ENCODE measurements at places on chromosomes 2 and 18. TPM values are rescaled to one million over a fixed set of nuclear protein-coding genes. Genes with fewer than 3 reads are reported as not detected.
A peak's percentile ranks its signal among the peaks of the same experiment; 100 is the strongest.

EMILIN2 gene
- total RNA-seq: 25.6 TPM

HTR2B gene
- 2.9 TPM for total RNA-seq

COLEC12 gene
- total RNA-seq: 20.2 TPM

MC4R gene
- not detected for total RNA-seq

DSG1 gene
- total RNA-seq: 0.14 TPM

GRCh38 chr2:136116813-136117390 lies 1.0 kb downstream of the CXCR4 start:
- no peak for DNase-seq
- H3K27me3 ChIP-seq: no peaks in the 10 kb centered on the region
- H3K4me3 ChIP-seq: peak overlapping the region; percentile 24
- H3K27ac ChIP-seq: peak overlapping the region; percentile 28
- H3K36me3 ChIP-seq: no peaks in the 10 kb centered on the region
- H3K4me1 ChIP-seq: peaks cover 17% of the 10 kb centered on the region

DNA sequence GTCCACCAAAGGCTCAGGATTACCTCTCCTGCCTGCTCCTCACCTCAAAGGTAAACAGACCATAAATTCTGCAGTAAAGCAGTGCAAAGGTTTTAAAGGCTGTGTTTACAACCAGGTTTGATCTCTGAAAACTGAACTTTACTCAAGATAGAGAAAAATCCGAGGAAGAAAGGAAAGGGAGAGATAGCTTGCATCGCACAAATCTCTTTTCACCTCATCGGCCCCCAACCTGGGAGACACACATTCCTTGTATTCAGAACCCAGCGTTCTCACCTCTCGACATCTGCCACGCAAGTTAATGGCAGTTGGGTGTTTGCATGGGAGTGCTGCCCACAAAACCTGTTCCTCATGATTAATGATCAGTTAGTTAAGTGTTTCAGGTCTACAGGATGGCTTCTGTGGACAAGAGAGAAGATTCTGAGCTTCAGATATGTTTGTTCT lies 72.6 kb downstream of the GATA6 start:
- H3K36me3 ChIP-seq: no peaks in the 10 kb centered on the region
- DNase-seq: no peak
- H3K4me3 ChIP-seq: no peak overlapping the region
- no peaks in the 10 kb centered on the region for H3K27me3 ChIP-seq

DNA sequence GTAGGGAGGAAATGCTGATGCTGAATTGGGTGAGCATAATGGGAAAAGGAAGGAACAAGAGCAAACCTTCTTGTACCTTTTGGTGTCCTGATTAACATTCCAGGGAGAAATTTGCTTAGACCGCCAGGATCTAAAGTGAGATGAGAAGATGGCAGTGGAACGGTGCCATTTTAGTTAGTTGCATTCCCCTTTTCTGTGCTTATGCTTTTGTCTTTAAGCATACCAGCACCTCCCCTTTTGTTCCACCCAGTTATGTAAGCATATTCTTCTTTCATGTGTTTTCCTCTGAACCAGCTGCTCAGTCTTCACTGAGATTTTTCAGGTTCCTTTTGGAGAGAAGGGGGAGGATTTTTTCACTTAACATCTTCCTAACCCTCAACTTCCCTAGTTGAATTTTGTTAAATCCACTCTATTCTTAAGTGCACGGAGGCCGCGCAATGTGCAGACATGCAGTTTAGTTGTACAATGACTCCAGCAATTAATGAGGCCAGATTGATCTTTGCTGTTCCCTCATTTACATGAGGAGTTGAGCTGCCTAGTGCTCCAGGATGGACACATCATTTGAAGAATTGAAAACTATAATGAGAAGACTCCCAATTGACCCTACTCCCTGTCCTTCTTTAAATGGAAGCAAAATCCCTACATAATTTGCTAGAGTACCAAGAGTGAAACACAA lies 73.9 kb downstream of the MAP4K4 start:
- no peaks in the 10 kb centered on the region for H3K36me3 ChIP-seq
- no peaks in the 10 kb centered on the region for H3K4me1 ChIP-seq
- H3K4me3 ChIP-seq: no peak overlapping the region
- no peaks in the 10 kb centered on the region for H3K27me3 ChIP-seq
- DNase-seq: no peak

- no peak overlapping the region for H3K4me3 ChIP-seq
- no peaks in the 10 kb centered on the region for H3K4me1 ChIP-seq
- no peak overlapping the region for H3K27ac ChIP-seq
- H3K27me3 ChIP-seq: no peaks in the 10 kb centered on the region
- no peak for DNase-seq
- no peaks in the 10 kb centered on the region for H3K36me3 ChIP-seq
Measured at GRCh38 chr2:140994856-140995255, 1136.0 kb downstream of the LRP1B start.

DNA sequence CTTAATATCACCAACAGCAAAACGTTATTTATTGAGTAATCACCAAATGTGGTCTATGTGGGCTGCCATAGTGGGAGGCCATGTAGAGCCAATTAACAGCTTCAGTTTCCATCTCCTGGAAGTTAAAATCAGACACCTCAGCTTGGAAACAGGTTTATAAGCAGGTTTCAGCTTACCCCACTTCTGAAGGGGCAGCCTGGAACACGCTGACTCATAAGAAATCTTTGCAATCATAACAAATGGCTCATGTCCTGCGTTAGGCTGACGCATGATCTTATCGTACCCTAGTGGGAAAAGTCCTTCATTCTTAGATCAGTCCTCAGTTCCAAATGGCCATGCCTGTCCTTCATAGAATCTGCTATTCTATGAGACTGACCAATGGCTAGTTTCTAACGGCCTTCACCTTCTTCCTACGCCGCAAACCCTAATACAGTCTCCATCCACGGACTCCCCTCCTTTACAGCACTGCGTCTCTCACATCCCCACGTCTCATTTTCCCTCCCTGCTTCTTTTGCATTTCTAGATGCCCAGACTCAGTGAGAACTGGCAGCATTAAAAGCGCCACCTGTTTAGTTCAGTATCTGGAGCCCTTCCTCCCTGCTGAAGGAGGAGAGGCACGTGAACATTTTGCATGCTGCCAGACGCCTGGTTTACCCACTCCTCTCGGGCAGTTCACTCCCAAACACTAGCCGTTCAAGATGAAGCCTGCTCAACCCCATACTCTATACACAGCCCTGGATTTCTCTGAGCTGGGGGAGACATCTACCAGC lies 24.2 kb upstream of the BZW1 start:
- no peak overlapping the region for H3K4me3 ChIP-seq
- no peak for DNase-seq
- no peaks in the 10 kb centered on the region for H3K4me1 ChIP-seq
- H3K36me3 ChIP-seq: no peaks in the 10 kb centered on the region
- H3K27ac ChIP-seq: no peak overlapping the region

GRCh38 chr18:36441426-36442240 lies 144.1 kb downstream of the FHOD3 start:
- no peak overlapping the region for H3K4me3 ChIP-seq
- no peak overlapping the region for H3K27ac ChIP-seq
- H3K27me3 ChIP-seq: no peaks in the 10 kb centered on the region
- no peak for DNase-seq
- H3K36me3 ChIP-seq: no peaks in the 10 kb centered on the region

- DNase-seq: no peak
- H3K4me1 ChIP-seq: peaks cover 9% of the 10 kb centered on the region
- H3K27ac ChIP-seq: no peak overlapping the region
- no peaks in the 10 kb centered on the region for H3K36me3 ChIP-seq
- H3K4me3 ChIP-seq: no peak overlapping the region
Measured at GRCh38 chr18:13558790-13559189, 167.6 kb downstream of the FAM210A start.

- H3K4me1 ChIP-seq: no peaks in the 10 kb centered on the region
- no peak overlapping the region for H3K27ac ChIP-seq
- DNase-seq: no peak
- H3K4me3 ChIP-seq: no peak overlapping the region
- no peaks in the 10 kb centered on the region for H3K36me3 ChIP-seq
Measured at GRCh38 chr2:55934337-55934736, 10.8 kb upstream of the EFEMP1 start.

GRCh38 chr18:68925268-68925667 lies 127.4 kb downstream of the CCDC102B start:
- no peak overlapping the region for H3K27ac ChIP-seq
- H3K27me3 ChIP-seq: no peaks in the 10 kb centered on the region
- no peak overlapping the region for H3K4me3 ChIP-seq
- H3K36me3 ChIP-seq: no peaks in the 10 kb centered on the region
- H3K4me1 ChIP-seq: no peaks in the 10 kb centered on the region
- DNase-seq: no peak

GRCh38 chr2:156332284-156332533 lies 312 bp downstream of the NR4A2 start:
- H3K4me3 ChIP-seq: peak overlapping the region; percentile 87
- H3K27me3 ChIP-seq: no peaks in the 10 kb centered on the region
- H3K36me3 ChIP-seq: no peaks in the 10 kb centered on the region
- H3K27ac ChIP-seq: peak overlapping the region; percentile 98
- no peaks in the 10 kb centered on the region for H3K4me1 ChIP-seq
- DNase-seq: no peak

DNA sequence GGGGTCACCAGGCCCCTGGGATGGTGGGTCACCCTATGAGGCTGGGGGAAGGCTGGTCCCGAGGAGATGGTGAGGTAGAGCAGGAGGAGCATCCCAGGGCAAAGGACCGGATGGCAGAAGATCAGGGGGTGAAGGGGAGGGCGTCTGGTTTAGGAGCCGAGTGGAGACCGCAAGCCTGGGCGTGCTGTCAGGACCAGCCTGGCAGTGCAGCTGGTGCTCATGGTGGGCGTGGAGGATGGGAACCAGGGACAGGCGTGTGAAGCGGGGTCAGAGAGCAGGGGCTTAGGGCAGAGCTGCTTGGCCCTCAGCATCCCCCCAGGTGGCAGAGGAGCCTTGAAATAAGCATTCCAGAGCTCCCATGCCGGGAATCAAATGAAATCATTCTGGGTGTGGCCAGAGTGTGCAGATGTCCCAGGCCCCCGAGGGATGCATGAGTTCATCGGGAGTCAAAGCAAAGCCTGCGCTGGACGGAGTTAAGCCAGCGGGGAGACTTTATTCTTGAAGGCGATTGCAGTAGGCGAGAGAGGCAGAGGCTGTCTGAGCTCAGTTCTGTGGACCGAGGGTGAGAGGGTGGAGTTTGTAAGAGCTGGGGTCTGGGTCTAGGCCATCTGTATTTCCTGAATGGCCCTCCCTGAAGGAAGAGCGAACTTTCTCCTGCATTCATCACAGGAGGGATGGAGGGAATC lies 33.1 kb upstream of the MBP start:
- H3K36me3 ChIP-seq: no peaks in the 10 kb centered on the region
- no peak overlapping the region for H3K27ac ChIP-seq
- DNase-seq: peak; percentile 58

DNA sequence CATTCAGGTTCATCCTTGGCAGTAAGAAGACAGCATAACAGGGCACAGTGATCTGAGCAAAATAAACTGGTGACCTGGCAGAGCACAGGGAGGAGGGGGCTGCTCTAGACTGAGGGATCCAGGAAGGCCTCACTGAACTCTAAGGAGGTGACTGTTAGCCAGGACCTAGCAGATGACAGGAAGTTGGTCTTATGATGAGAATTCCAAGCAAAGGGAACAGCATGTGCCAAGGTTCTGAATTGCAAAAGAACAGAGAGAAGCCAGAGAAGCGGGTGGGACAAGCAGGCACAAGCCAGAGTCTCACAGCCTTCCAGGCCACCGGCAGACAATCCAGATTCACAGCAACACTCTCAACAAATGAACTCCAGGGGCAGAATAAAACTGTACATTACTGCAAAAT lies 152.7 kb upstream of the PTPRM start:
- H3K4me3 ChIP-seq: no peak overlapping the region
- no peaks in the 10 kb centered on the region for H3K4me1 ChIP-seq
- no peak for DNase-seq
- H3K27me3 ChIP-seq: no peaks in the 10 kb centered on the region
- no peak overlapping the region for H3K27ac ChIP-seq

GRCh38 chr2:127032621-127033020 lies 74.3 kb downstream of the BIN1 start:
- no peak overlapping the region for H3K4me3 ChIP-seq
- no peaks in the 10 kb centered on the region for H3K36me3 ChIP-seq
- H3K4me1 ChIP-seq: no peaks in the 10 kb centered on the region
- H3K27ac ChIP-seq: no peak overlapping the region

- H3K27ac ChIP-seq: no peak overlapping the region
- no peak overlapping the region for H3K4me3 ChIP-seq
- no peaks in the 10 kb centered on the region for H3K4me1 ChIP-seq
- no peaks in the 10 kb centered on the region for H3K36me3 ChIP-seq
- DNase-seq: no peak
Measured at GRCh38 chr2:44895061-44895460, 46.4 kb upstream of the SIX3 start.

DNA sequence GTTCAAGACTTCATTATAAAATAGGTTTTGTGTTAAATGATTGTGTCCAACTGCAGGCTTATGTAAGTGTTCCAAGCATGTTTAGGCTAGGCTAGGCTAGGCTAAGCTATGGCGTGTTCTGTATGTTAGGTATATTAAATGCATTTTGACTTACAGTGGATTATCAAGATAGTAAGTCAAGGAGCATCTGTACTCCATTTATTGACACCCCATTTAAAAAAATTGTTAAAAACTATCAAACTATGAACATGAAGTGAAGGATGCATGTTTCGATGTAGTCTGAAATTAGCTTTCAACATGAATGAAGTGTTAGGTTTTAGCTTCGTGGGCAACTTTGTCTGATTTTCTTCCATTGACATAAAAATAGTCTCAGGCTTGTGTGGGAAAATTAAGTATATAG lies 290.5 kb downstream of the PARD3B start:
- H3K36me3 ChIP-seq: no peaks in the 10 kb centered on the region
- no peaks in the 10 kb centered on the region for H3K4me1 ChIP-seq
- H3K4me3 ChIP-seq: no peak overlapping the region
- no peak overlapping the region for H3K27ac ChIP-seq
- no peak for DNase-seq

DNA sequence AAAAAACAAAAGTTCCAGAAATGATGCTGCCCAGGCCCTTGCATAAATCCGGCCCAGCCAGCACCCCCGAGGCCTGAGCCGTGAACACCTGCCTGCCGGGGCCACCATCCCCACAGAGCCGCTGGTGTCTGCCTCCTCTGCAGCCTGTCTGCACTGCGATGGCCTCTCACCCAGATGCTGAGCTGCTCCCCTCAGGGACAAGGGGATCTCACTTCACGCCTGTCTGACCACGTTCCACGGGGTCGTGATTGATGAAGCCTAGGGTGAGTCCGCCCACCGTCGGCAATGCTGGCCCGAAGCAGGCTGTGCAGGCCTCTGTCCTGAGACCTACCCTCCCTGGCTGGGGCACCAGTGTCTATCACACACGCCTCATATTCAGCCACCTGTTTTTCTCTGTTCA lies 444.2 kb downstream of the EIPR1 start:
- DNase-seq: no peak
- no peak overlapping the region for H3K4me3 ChIP-seq
- H3K36me3 ChIP-seq: no peaks in the 10 kb centered on the region

Data from uterus (tissue), 4 donors.